ENCODE measurements at places on chromosomes 6 and 20.

GRCh38 chr20:40103420-40103819 lies 585.6 kb downstream of the MAFB start:
- DNase-seq: no peak

- peak; percentile 18 for DNase-seq
Observed at GRCh38 chr20:37726971-37727956, 33.4 kb downstream of the CTNNBL1 start.

DNA sequence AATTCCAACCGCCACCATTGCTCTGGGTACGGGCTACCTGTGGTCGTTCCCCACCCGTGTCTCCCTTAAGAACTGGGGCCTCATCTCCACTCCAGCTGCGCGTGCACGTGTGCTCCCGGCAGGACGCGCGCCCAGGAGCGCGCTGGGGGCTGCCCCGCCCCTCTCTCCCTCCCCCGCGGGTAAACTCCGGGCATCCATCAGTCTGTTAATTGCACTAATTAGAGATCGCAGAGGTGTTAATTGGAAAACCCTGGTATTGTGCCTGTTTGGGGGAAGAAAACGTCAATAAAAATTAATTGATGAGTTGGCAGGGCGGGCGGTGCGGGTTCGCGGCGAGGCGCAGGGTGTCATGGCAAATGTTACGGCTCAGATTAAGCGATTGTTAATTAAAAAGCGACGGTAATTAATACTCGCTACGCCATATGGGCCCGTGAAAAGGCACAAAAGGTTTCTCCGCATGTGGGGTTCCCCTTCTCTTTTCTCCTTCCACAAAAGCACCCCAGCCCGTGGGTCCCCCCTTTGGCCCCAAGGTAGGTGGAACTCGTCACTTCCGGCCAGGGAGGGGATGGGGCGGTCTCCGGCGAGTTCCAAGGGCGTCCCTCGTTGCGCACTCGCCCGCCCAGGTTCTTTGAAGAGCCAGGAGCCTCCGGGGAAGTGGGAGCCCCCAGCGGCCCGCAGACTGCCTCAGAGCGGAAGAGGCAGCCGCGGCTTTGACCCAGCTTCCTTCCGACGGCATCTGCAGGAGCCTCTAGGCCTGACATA lies 14.4 kb downstream of the FOXP4 start:
- no peak for DNase-seq

- DNase-seq: no peak
Observed at GRCh38 chr6:2162079-2162445, 83.3 kb downstream of the GMDS start.

DNA sequence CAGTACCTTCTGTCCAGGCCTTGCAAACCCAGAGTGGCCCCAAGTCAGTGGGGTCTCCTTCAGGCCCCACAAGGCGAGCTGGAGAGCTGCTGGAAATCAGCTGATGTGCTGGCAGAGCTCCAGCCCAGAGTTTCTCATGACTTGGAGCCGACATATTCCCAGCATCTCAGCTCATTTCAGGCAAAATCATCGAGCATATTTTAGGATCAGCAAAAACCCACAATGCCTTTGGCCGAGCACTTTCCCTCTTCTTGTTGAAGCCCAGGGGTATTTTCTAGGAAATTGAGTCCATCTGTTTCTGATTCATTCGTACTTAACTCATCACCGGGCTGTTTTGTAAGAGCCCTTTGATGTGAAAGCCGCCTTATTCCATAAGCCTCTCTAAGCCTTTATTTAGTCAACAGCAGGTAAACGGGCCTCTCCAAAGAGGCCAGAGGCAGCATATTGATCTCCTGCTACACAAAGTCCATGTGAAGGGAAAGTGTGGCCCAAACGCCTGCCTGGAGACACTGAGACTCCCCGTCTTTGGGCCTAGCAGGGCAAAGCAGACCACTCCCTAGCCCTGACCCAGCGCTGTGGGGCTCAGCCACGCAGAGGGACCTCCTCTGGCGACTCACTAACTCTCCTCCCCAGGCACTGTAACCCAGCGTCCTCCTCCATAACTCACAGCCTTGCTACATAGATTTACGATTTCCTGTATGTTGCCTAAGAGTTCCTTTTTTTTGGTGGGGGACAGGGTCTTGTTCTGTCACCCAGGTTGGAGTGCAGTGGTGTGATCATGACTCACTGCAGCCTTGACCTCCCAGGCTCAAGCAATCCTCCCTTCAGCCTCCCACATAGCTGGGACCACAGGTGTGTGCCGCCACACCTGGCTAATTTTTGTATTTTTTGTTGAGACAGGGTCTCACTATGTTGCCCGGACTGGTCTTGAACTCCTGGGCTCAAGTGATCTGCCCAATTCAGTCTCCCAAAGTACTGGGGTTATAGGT lies 12.1 kb upstream of the C20orf203 start:
- DNase-seq: peak; percentile 24

DNA sequence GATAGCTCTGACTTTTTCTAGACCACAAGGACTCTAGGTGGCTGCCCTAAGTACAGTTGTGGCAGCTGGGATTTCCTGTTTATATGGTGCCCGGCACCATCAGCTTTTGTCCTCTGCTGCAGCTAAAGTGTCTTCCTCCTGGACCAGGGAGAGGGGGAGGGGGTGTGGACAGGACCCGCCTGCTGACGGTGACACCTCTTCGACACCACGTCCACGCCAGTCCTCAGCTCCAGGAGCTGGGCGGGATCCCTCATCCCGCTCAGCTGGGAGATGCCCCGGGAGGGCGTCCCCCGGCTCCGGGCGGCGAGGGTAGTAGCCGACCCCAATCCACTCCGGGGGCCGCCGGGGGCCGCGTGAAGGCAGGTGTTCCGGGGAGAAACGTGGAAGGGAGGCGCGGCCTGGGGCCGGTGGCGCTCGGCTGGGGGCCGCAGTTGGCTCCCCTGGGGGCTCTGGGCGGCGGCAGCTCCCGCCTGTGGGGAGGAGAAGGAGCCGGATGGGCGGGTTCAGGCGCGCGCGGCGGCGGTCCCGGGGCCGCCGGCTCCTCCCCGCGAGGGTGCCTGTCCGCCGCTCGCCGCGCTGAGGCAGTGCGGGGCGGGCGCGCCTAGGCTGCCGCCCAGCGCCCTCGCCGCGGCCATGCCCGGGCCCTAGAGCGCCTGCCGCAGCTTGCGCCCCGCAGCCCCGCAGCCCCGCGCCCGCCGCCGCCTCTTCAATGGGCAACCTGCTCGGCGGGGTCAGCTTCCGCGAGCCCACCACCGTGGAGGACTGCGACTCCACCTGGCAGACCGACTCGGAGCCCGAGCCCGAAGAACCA lies at the start of gene OGFRL1:
TSS of gene OGFRL1 (plus strand) at position 584 of the 811 bp plus-strand sequence. CDS start at position 710, 126 bp downstream.
- DNase-seq: peak; percentile 92

DNA sequence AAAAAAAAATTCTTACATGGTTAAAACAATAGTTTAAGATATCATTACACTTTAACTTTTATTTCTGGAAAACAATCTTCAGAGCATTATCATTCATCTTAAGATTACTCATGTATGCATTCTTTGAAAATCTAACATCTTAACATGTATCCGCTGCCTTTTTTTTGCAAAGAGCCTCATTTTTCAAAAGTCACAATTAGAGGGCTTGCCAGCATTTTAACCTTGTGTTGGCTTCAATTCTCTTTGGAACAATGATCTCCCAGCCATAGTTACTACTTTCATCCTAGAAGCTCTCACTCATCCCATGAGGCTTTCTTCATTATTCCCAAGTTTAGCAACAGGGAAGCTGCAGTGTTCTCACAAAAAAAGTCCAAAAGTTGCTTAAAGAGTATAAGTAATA lies 330.8 kb downstream of the BCKDHB start:
- DNase-seq: no peak

DNA sequence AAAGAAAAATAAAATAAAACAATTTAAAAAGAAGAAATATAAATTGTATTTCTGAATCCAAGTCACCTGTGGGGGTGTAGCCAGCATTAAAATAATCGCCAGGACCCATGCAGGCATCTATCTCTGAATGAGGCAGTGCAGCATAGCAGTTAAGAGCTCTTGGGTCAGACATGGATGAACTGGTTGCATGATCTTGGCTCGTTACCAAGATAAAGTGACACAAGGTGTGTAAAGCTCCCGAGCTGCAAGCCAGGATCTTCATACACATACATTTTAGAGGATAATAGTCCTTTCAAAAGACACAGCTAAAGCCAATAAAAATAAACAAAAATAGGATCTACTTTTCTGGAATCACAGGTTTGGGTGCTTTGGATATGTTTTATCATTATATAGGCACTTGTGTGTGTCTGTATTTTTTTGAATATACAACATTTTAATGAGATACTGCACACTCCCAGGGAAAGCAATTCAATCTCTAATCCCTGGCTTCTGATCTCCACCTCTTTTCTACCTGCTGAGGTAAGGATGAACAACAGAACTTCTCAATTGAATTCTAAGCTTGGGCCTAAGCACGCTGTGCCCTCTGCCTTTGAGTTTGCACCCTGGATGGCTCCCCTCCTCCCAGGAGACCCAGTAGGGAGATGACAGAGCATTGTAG lies 8.9 kb downstream of the TRIM10 start:
- no peak for DNase-seq

DNA sequence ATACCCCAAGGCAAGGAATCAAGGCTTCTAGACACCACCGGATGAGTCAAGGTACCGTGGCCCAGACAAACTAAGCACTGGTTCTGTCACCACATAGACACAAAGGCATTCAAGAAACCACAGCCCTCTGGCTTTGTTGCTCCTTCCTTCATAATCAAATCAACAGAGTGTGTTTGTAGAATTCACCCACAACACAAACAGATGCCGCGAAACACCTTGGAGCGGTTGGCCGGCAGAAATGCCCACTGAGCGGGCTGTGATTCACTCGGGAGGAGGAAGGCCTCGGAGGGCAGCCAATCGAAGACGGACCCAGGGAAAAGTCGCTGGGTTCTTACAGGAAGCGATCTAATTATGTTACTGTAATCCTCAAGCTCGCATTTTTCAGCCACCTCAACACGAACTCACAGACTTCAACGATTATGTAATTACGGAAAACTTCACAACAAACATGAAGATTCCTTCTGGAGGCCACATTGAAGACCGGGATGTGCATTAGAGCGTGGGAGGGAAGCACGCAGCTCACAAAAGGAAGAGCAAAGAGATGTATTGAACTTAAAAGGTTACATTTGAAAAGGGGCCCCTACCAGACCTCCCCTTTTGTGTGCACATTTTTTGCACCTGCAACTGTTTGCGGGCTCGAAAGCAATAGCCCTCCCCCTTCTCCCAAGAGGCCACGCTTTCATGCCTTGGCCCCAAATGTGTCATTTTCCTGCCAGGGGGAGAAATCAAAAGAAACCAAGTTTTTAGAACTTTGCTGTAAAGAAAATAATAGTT lies 184.7 kb upstream of the PREP start:
- DNase-seq: peak; percentile 65

GRCh38 chr20:64207641-64208590 lies 43.7 kb downstream of the MYT1 start:
- DNase-seq: no peak

- peak; percentile 77 for DNase-seq
Observed at GRCh38 chr20:1291191-1291741, 25.2 kb downstream of the SNPH start.

GRCh38 chr6:140314682-140315081 lies 940.2 kb upstream of the CITED2 start:
- no peak for DNase-seq

GRCh38 chr6:9921366-9921765 lies 493.5 kb downstream of the TFAP2A start:
- no peak for DNase-seq

DNA sequence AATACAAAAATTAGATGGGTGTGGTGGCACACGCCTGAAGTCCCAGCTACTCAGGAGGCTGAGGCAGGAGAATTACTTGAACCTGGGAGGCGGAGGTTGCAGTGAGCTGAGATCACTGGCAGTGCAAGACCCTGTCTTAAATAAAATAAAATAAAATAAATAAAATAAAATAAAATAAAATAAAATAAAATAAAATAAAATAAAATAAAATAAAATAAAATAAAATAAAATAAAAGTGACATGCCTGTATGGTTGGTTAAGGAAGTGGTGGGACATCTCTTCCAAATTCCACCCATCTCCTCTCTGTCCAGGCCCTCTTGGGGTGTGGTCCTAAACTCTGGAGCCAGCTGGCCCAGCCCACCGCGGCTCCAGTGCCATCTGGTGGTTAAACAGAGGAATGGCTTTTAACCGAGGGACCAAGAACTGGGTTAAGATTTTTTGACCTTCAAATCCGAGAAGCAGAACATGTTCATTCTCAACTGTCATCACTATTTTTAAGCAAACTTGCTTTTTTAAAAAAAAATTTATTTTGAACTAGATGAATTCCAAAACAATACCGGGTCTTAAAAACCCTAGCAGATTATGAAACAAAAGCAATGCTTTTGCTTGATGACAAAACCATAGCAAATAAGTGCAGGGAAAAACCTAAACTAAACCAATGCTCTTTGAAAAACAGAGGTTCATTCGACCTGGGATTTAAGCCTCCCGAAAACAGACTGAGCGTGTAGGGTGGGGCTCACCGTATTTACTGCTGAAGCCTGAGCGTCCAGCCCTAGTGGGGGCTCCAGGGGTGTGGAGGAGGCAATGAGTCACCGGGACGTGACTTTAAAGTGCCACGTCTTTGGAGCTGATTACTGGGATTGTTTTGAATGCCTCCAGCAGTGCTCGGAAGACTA lies 68.8 kb downstream of the CDC5L start:
- peak; percentile 70 for DNase-seq

DNA sequence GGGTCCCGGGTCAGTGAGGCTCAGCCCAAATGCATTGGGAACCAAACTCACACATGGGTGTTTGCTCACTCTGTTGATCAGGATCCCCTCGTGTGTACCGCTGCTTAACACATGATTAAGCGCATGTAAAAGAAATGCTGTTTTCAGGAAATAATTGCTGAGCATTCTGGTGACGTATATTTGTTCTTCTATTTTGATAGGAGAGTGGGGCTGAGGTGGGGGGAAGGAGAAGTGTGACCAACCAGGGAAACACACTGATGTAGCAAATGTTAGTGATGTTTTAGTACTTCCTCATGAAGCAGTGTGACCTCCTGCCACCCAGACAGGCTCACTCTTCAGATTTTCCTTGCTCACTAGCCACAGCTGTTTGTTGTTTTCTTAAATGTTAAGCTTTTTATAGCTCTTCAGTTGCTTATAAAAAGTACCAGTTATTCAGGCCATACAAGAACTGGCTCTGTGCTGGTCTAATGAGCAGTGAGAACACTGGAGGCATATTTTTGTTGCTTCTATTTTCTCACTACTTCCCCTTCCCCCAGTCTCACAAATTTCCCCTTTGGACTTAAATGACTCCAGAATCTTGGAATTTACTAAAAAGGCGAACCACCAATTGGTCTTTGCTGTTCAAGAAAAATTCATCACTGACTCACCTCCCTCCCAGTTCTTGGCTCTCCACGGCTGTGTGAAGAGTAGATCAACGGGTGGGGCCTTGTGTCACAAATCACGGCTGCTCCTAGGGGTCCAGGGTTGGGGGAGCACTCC lies 79.2 kb upstream of the BACH2 start:
- peak; percentile 34 for DNase-seq

- DNase-seq: peak; percentile 48
Observed at GRCh38 chr20:62156592-62157386, 13.2 kb downstream of the SS18L1 start.

- no peak for DNase-seq
Observed at GRCh38 chr6:17709476-17709875, 2.8 kb upstream of the NUP153 start.

Measured in myocyte (in vitro differentiated cells).